ENCODE measurements at places on chromosomes 1 and 21.
A peak's percentile ranks its signal among the peaks of the same experiment; 100 is the strongest.

- DNase-seq = no peak
Observed at GRCh38 chr1:30511106-30511505, 212.3 kb downstream of the MATN1 start.

GRCh38 chr1:151584278-151584677, 27.6 kb upstream of the SNX27 start:
- DNase-seq = no peak

DNA sequence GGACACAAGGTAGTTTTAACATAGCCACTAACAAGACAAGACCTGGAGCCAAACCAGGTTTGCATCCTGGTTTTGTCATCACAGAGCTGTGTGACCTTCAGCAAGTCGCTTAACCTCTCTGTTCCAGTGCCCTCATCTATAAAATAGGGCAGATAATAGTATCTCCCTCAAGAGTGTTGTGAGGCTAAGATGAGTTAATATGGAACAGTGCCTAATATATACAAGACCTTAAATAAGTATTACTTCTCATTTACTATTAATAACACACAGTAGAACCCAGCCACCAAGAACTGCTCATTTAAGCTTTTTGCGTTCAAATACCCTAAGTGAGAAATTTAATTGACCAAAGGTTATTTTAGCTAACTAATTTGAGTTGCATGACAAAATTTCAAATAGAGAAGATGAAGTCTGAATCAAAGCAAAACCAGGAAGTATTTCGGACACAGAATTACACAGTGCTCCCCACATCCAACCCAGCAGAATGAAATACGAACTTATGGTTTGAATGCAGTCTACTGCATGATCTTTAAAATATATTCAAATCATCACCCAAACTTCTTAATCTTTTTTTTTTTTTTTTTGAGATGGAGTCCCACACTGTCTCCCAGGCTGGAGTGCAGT, 123.9 kb upstream of the KRTAP19-8 start:
- no peak for DNase-seq

- no peak for DNase-seq
Observed at GRCh38 chr1:100757946-100758345, 38.4 kb downstream of the VCAM1 start.

- no peak for DNase-seq
Observed at GRCh38 chr1:160607672-160608032, 28.4 kb upstream of the CD84 start.

DNA sequence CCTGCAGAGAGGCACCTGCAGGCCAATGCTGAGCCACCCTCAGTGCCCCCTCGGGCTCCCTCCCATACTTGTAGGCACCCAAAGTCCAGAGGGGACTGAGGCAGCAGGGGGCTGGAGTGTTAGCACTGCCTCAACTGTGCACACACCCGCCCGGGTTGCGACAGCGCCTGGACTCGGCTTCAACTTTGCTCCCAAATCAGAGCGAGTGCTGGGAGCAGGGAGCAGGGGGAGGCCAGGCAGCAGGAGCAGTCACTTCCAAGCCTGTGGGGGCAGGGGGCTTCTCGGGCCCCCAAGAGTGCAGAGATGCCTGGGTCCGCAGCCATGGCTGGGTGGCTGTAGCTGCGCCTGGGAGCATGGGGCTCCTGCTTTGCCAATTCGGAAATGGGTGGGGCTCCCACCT, 79.5 kb downstream of the DISP1 start:
- DNase-seq = no peak

GRCh38 chr1:53636621-53637171, 102.3 kb downstream of the GLIS1 start:
- DNase-seq = no peak

DNA sequence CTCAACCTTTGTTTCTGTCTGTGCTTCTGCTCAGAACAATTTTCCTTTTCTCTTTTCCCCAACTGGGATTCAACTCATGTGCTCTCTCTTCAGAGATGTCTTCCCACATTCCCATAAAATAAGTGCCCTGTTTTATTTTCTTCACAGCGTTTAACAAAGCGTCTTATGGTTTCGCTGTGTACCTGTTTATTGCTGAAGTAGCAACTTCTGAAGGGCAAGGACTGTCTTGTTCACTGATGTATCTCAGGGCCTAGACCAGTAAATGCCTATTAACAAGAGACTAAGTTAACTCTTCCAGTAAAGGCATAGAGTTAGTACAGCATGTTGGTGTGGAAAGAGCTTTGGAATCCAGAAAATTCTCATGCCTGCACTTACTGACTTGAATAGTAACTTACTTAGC, 42.9 kb upstream of the MPZL1 start:
- DNase-seq = no peak

- no peak for DNase-seq
Observed at GRCh38 chr1:99264201-99265021, at the start of gene PLPPR4. Gene PLPPR4, plus strand, starts transcription at chr1:99264492. Its CDS starts 102 bp downstream, at chr1:99264594.

GRCh38 chr1:237877631-237878030, 13.1 kb downstream of the ZP4 start:
- DNase-seq = no peak

- DNase-seq = no peak
Observed at GRCh38 chr21:45572783-45573451, 30.7 kb upstream of the SLC19A1 start.

- peak; percentile 87 for DNase-seq
Observed at GRCh38 chr1:154784924-154785531, 85.1 kb downstream of the KCNN3 start.

DNA sequence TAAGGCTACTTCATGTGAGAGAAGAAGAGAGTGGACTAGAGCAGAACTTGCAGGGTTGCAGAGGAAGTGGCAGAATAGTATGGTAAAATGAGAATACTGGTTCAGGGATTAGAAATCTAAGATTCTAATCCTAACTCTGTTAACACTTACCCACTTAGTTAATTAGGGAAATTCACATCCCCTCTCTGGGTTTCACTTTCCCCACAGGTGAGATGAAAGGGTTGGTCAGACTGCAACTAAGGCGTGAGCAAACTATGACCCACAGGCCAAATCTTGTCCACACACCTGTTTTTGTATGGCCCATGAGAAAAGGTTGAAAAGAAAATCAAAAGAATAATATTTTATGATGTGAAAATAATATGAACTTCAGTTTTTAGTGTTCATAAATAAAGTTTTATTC, 117.5 kb downstream of the MACF1 start:
- DNase-seq = no peak

All from GM13976 (cell line).